ENCODE measurements at places on chromosomes 3 and 15. TPM values are rescaled to one million over a fixed set of nuclear protein-coding genes. Genes with fewer than 3 reads are reported as not detected.

The CEMIP gene
- total RNA-seq, result 7.1 TPM

GRCh38 chr15:96412045-96412905 lies 81.8 kb downstream of the NR2F2 start:
- DNase-seq, result no peak

GRCh38 chr3:11523572-11524101 lies 120.1 kb downstream of the VGLL4 start:
- DNase-seq, result no peak

The EAF2 gene
- total RNA-seq, result 11.1 TPM

DNA sequence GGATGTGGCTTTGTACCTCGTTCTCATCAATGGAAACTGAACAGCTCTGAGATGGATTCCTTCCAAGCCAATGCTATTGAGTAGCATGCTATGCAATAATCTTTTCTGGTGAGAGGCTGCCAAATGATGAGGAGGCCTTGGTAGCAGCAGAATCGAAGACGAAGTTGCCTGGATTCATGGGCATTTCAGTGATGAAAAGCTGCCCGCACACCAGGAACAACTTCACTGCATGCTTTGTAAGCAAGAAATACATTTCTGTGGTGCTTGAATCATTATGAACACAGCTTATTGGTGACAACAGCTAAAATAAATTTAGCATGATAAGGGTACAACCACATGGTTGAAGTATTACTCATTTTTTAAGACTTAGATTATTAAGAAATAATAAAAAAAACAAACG lies 246.8 kb upstream of the ROBO1 start:
- no peak for DNase-seq

The GPR149 gene
- total RNA-seq, result 2.7 TPM

GRCh38 chr15:47756872-47757271 lies 39.6 kb downstream of the SEMA6D start:
- no peak for DNase-seq

The EBLN2 gene
- 14.4 TPM for total RNA-seq

The TMEM108 gene
- total RNA-seq, result 9.1 TPM

DNA sequence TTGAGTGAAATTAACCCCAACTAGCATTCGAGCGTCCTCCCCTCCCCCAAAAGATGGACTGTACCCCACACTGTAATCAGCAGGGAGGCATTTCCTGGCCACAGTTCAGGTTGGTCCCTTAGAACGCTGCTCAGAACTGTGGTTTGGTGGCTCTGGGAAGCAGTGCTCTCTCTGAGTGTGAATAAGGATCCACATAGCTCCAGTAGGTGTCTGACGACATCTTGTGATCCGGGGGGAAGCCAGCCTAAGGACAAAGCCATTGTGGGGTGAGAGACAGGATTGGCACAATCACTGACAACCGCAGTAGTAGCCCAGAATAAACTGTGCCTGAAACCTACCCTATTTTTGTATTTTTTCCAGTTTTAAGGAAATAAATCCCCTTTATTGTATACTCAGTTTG lies 125.3 kb downstream of the IGF1R start:
- DNase-seq, result no peak

The ALDH1A2 gene
- 8.9 TPM for total RNA-seq

The UROC1 gene
- total RNA-seq, result 0.27 TPM

The LTK gene
- 0.36 TPM for total RNA-seq

DNA sequence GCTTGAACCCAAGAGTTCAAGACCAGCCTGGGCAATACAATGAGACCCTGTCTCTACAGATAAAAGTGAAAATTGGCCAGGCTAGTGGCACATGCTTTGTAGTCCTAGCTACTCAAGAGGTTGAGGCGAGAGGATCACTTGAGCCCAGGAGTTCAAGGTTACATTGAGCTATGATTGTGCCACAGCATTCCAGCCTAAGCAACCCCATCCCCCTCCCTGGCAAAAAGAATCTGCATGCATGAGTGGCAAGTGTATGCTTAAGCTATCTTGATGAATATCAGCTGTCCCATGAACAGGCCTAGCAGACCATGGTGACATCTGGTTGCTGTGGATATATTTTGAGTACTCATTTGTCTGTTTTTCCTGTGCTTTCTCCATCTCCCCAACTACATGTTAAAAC lies 4.7 kb downstream of the ATRIP start:
- no peak for DNase-seq

The PRR23B gene
- total RNA-seq, result not detected

The HEXA gene
- 61.5 TPM for total RNA-seq

- no peak for DNase-seq
Measured at GRCh38 chr3:194989241-194989640, 281.7 kb downstream of the XXYLT1 start.

- DNase-seq, result no peak
Measured at GRCh38 chr3:182848906-182849305, 55.6 kb downstream of the ATP11B start.

The SCN10A gene
- total RNA-seq, result not detected

- DNase-seq, result no peak
Measured at GRCh38 chr15:74265046-74265639, 29.0 kb downstream of the CCDC33 start.

DNA sequence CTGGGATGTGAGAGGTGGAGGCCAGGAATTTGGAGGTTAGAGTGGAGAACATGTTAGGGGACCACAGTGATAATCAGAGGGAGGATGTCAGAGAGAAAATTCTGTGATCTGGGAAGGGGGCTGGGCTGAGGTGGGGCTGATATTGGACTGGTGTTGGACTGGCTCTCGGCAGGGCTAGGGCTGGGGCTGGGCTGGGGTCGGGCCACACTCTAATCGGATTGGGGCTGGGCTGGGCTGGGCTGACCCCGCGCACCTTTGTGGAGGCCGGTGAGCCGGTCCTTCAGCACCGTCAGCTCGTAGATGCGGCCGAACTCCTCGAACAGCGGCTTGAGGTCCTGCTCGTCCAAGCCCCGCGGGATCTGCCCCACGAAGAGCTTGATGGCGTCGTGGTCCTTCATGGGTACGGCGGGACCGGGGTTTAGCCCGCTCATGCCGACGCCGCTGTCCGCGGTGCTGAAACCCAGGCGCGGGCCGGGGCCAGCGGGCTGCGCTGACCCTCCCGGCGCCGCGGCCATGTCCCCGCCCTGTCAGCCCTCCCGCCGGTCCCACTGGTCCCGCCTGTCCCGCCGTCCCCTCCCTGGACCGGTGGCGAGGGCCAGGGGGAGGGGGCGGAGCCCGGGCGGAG lies 485 bp downstream of the CELF6 start:
- DNase-seq, result no peak

DNA sequence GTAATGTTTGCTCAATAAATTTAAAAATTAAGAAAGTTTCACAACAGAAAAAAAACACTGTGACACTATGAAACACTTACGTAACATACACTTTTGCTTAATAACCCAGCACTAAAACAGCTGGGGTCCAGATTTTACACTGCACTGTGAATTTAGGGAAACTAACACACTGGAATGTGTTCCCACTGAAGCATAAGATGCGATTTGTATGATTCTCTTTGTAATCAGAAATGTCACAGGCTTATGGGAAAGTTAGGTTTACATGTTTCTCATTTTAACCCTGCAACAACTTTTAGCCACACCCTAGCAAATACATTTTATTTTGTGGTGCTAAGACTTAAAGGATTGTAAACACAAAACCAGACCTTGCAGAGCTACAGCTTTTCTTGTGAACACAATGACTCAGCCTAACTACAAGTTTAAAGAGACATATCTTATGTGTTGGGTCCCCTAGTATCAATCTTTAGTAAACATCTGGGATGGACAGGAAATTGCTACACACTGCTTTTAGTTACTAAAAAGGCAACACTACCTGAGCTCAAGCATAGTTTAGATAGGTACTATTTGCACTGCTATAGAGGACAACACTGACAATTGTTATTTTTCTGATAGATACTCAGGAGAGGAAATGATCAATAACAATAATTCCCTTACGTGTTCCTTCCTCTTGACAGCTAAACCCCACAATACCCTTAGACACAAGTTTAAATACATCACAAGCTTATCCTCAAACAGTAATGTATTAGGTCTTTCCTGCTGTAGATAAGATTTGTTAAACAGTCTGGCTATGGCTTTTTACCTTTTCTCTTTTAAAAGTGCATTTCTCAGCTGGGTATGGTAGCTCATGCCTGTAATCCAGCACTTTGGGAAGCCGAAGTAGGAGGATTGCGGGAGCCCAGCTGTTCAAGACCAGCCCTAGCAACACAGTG lies 3.8 kb downstream of the PLD1 start:
- no peak for DNase-seq

The ADAMTS17 gene
- 4.4 TPM for total RNA-seq

DNA sequence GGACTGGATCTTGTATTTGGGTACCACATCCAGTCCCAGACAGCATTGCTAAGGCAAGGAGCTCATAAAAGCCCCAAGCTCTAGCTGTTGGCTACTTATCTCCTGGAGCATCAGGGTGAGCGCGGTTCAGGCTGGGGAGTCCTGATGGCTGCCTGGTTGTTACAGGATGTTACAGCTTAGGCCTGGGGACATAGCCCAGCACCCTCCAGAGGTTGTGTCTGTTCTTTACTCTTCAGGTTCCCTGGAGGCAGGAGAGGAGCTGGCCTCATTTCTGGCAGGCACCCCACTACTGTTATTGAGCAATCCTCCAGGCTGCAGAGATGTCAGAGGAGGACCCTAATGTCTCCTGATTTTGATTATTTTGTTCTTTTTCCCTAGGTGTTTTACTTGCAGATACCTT lies 26.6 kb downstream of the APBA2 start:
- DNase-seq, result no peak

- DNase-seq, result no peak
Measured at GRCh38 chr3:44649709-44650108, 1.2 kb downstream of the ZNF35 start.

- DNase-seq, result no peak
Measured at GRCh38 chr15:71461748-71462147, 346.5 kb downstream of the THSD4 start.

GRCh38 chr3:8606701-8607231 lies 37.8 kb downstream of the SSUH2 start:
- no peak for DNase-seq

DNA sequence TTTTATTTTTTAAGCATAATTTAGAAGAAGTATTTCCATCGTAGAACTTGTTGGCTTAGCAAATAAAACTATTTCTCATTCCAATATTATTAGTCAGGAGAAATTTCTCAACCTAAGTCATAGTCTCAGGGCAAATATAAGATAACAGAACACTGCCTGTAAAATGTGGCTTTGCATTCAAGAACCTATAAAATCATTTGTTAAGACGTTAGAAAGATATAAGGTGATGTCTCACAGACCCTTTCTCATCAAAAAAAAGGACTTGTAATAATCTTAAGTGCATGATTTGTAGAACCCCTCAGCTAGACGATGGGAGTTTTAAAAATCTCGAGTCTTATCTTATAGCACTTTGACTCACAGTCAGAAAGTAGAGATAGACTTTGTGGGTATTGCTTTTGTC lies 314.7 kb upstream of the CFAP20DC start:
- DNase-seq, result no peak

The ZNF106 gene
- 49.7 TPM for total RNA-seq

GRCh38 chr3:180180795-180181194 lies 144.1 kb upstream of the PEX5L start:
- DNase-seq, result no peak

The DGKG gene
- 14.9 TPM for total RNA-seq
